ENCODE measurements at places on chromosomes 1 and 21.

GRCh38 chr21:43211760-43212115 is 42.9 kb downstream of the CRYAA start:
- DNase-seq, result no peak

DNA sequence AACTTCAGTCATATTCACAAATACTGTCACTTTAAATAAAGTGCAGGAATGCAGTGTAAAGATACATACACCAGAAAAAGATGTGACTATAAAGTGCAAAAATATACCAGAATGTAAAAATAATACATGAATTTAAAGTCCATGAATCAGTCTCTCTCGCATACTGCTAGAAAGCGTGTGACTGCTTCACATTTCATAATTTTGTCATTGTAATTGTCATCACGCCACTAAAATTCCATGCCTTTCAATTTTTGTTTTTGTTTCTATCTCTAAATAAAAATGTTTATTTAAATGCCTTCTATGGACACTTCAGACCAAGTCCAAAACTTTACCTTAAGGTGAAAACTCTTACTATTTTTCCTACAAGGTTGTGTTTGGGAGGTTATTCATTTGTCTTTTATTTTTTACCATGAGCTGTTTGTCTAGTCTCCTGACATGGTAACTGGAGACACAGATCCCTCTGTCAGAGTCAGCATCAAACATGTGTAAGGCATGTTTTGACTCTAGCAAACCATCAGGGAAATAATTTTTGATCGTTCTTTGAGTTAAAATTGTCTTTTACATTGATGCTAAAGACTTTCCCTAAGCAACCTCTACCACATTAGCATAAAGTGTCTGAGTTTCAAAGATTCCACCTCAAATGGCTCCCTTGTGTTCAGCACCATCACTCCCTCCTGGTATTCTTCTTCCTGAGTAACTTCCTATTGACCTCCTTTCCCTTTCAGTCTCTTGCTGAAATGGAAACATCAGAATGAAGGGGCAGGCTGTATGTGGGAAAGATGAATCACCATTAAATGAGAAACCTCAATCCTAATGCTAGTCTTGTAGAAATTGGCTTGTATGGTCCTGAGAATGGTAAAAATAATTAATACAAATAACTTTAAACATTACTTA is 14.0 kb upstream of the AIM2 start:
- DNase-seq, result no peak

- DNase-seq, result no peak
Measured at GRCh38 chr1:214187121-214187900, 93.6 kb upstream of the SMYD2 start.

GRCh38 chr1:3408751-3409266 is 45.7 kb upstream of the ARHGEF16 start:
- no peak for DNase-seq

DNA sequence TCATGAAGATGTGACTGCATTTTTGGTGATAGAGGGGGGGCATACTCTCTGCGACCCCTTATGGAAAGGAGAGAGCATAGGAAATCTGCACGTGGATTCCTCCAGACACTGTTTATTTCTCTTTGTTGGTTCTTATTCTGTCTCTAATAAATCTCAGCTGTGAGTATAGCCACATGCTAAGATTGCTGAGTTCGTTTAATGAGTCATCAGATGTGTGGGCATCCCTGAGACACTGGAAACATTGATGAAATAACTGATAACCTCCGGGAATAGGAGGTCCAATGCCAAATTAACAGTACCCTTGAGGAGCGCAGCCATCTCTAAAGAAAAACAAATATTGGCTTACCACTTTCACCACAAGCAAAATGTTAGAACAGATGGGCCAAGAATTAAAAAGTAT is 880.2 kb upstream of the NEGR1 start:
- DNase-seq, result no peak

- DNase-seq, result no peak
Measured at GRCh38 chr1:183719289-183719688, 66.2 kb upstream of the APOBEC4 start.

DNA sequence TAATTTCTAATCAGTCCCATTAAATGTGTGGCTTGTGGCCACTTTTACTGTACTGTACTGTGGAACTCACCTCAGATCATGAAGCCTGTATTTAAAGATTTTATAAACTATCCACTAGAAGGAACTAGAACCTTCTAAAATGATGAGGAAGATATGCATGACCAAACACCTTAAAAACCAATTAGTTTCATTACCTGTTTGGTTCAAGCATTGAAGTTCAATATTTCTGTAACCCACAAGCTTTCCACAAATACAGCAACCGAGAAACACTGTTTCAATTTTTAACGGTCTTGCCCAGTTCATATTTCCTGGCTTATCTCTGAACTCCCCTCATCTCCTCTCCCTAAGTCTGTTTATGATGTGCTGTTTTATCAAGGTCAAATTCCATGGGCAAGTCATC is 264.3 kb upstream of the PLD5 start:
- no peak for DNase-seq

DNA sequence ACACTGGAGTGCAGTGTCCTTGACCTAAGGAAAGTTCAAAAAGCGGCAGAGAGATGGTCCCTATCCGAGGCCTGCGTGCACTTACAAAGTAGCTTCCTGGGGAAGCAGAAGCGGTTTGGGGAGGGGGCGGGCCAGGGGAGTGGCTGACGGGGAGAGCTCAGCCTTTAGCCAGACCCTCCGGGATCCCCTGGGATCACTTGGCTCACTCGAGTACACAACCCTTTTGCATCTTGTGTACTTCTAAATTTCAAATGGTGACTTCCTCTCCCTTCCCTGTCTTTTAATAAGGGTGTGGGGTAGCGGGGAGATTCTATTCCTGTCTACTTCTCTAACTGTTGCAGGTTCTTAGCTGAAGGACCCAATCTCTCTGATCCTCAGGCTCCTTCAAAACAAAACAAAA is 18.1 kb upstream of the SNX27 start:
- DNase-seq, result no peak

DNA sequence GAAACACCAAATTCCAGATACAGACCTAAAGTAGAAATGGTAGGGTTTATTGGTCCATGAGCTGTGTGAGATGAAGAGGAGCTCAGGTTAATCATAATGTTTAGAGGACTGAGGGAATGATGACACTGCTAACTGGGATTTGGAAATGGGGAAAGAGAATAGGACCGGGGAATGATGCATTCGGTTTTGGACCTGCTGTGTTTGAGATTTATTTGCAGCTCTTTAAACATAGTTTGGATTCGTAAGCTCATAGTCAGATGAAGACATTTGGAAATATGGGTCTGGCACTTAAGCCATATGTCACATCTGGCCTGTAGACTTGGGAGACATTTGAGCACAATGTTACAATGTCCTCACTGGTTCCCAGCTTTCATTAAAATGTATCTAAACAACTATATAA is 127.9 kb upstream of the DUSP10 start:
- DNase-seq, result no peak

- no peak for DNase-seq
Measured at GRCh38 chr1:199857108-199857507, 170.4 kb upstream of the NR5A2 start.

- DNase-seq, result no peak
Measured at GRCh38 chr1:52916241-52916975, 5.1 kb downstream of the ECHDC2 start.

DNA sequence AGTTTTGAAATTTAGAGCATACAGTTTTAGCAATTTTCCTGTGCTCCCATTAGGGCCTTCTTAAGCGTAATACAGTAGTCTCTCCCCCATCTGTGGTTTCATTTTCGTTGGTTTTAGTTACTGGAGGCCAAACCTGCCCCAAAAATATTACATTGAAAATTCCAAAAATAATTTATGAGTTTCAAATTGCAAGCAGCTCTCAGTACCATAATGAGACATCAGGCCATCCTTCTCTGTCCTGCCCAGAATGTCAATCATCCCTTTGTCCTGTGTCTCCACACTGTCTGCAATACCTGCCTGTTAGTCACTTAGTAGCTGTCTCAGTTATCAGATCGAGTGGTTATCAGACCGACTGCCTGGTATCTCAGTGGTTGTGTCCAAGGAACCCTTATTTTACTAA is 45.4 kb downstream of the ADSS2 start:
- DNase-seq, result no peak
